ENCODE measurements at places on chromosomes 6 and 20. TPM values are rescaled to one million over a fixed set of nuclear protein-coding genes. Genes with fewer than 3 reads are reported as not detected.

Gene OTOR
- total RNA-seq = not detected

Gene PHIP
- 57.0 TPM for total RNA-seq

GRCh38 chr6:69768664-69769063 is 28.1 kb downstream of the LMBRD1 start:
- no peaks in the 10 kb centered on the region for H3K4me1 ChIP-seq
- peaks cover 21% of the 10 kb centered on the region for H3K36me3 ChIP-seq
- no peak overlapping the region for H3K4me3 ChIP-seq
- H3K27me3 ChIP-seq = no peaks in the 10 kb centered on the region

- H3K27me3 ChIP-seq = no peaks in the 10 kb centered on the region
- no peaks in the 10 kb centered on the region for H3K4me1 ChIP-seq
- H3K27ac ChIP-seq = no peak overlapping the region
- DNase-seq = no peak
Measured at GRCh38 chr20:56273491-56273890, 25.0 kb downstream of the MC3R start.

GRCh38 chr6:37569743-37570481 is 70.2 kb upstream of the CCDC167 start:
- H3K27ac ChIP-seq = no peak overlapping the region
- H3K27me3 ChIP-seq = no peaks in the 10 kb centered on the region
- H3K4me3 ChIP-seq = no peak overlapping the region

Gene NR2E1
- total RNA-seq = not detected

GRCh38 chr6:21337263-21337662 is 256.3 kb upstream of the SOX4 start:
- H3K36me3 ChIP-seq = no peaks in the 10 kb centered on the region
- no peak for DNase-seq
- no peak overlapping the region for H3K4me3 ChIP-seq

GRCh38 chr6:16840725-16841124 is 79.5 kb upstream of the ATXN1 start:
- DNase-seq = no peak
- no peaks in the 10 kb centered on the region for H3K36me3 ChIP-seq
- no peak overlapping the region for H3K4me3 ChIP-seq
- no peaks in the 10 kb centered on the region for H3K27me3 ChIP-seq

GRCh38 chr20:9236458-9236857 is 167.6 kb downstream of the PLCB4 start:
- H3K4me3 ChIP-seq = no peak overlapping the region
- H3K27me3 ChIP-seq = no peaks in the 10 kb centered on the region
- H3K27ac ChIP-seq = no peak overlapping the region
- DNase-seq = no peak
- no peaks in the 10 kb centered on the region for H3K36me3 ChIP-seq

GRCh38 chr6:39572661-39573340 is 152.4 kb downstream of the KIF6 start:
- H3K27me3 ChIP-seq = no peaks in the 10 kb centered on the region
- H3K27ac ChIP-seq = no peak overlapping the region
- H3K4me1 ChIP-seq = no peaks in the 10 kb centered on the region
- H3K36me3 ChIP-seq = no peaks in the 10 kb centered on the region
- no peak for DNase-seq

DNA sequence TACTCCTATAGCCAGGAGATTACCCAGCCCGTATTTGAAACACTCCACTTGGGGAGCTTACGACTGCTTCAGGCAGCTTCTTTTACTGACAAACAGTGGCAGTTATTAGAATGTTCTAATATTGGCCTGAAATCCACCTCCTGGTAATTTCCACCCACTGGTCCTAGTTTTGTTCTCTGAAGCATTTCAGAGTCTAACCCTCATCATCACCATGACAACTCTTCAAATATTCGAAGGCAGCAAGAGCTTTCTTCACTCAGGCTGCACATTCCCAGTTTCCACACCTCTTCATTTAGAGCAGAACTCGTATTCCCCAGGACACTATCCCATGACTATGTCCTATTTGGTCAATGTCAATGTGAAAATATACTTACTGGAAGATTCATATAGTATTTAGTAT is 325.6 kb downstream of the UBE3D start:
- H3K4me1 ChIP-seq = no peaks in the 10 kb centered on the region
- H3K27ac ChIP-seq = no peak overlapping the region
- no peak for DNase-seq
